Jurkat, Clone E6-1 (cell line): ENCODE measurements at places on chromosomes 5 and 9.
A peak's percentile ranks its signal among the peaks of the same experiment; 100 is the strongest.

DNA sequence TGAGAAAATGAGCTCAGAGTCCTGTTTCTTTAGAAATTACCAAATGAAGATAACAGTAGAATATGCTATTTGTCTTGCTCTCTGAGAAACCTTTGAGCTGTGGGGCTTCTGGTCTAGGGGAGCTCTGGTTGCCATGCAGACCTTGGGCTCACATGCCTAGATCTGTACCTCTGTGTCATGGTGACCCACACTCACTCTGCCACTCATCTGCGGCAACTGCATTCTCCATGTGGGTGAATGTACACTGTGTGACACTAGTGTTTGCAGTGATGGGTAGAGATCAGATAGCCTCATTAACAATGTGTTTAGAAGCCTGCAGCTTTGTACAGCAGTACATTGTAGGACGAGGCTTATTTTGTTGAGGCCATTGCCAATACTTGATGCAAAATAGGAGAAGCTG is 521.2 kb downstream of the CHSY3 start:
- no peak for DNase-seq

GRCh38 chr5:143601917-143602333 is 198.4 kb upstream of the NR3C1 start:
- peak; percentile 97 for DNase-seq

DNA sequence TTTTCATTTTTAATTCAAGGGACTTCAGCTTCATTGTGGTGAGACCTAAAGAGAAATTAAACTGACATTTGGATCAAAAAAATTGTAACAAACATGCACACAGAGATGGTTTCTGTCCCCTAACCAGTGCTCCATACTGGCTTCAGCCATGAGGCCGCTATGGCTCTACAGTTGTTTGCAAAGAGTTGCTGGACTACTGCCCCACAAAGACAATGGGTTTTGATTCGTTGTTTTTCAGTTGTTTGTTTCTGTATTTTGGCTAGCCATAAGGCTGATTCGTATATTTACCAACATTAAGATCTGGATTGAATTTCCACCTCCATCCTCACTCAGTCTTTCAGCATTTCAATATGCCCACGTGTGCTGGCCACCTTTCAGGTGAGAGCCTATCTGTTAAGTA is 163.7 kb upstream of the KIF2A start:
- no peak for DNase-seq

DNA sequence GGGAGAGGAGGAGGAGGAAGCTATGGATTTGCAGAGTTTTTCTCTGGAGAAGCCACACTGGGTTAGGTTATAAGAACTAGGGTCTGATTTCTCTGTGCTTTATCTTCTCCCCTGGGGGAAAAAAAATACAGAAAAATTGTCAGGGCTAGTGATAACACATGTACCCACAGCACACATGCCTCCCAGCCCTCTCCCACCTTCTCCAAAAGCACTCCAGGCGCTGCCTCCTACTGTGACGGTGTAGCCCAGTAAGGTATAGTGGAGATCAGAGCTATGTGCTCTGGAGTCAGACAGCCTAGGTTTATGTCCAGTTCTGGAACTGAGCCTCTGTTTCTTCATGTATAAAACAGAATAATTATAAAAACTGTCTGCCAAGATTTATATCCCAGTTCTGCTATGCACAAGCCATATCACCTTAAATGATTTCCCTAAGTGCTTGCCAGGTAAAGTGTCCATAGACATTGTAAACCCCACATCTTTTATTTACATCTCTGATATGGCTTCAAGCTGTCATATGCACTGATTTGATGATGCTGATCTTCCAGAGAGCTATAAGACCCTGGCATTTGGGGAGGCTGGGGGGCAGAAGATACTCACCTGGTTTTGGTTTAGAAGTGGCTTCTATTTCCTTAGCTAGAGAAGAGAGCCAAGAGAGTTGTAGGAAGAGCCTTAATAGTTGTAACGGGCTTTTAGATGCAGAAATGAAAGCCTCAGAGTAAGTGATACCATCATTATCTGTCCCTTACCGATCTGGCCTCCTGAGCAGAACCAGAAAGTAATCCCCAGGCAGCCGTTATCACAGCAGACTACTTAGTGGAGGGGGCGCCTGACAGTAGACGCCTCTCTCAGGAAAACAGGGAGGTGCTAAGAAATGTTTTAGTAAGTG is 7.6 kb downstream of the SLC1A3 start:
- DNase-seq: no peak

DNA sequence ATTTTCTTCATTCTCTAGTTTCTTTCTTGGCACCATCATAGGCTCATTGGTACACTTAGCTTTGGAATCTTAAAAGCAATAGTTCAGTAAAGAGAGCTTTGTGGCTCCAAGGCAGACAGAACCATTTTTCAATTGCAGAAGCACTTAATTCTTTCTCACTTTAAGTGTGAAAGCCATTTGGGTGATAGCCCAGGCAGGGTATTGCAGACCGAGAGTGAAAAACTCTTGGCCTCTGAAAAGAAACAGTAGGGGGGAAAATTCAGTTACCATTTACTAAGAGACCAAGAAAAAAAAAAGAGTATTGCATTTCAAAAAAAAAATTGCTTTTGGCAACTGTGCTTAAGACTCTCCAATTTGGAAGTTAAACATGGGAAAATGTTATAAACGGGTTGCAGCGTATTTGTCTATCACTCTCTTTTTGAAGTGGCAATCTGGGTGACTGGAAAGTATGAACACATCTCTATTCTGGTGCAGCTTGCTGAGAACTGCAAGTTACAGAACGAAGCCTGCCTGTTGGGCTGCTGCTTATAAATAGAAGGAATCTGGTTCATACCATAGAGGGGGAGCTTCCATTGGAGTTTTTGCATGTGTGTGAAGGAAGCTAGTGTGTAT is 170.5 kb downstream of the TLE4 start:
- no peak for DNase-seq

DNA sequence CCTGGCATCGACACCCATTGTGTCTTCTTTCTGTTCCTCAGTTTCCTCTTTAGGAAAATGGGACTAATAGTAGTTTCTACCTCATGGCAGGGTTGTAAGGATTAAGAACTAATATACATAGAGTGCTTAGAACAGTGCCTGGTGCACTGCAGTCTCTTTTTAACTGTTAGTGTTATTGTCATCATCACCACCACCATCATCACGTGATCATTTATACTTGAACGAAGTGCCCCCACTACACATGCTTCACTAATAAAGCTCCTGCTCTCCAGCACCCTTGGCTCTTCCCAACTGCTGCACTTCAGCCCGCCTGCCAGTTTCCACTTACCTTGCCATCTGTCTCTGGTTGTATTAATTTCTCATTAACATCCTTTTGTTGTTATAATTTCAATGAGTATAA is 35.8 kb upstream of the MAST4 start:
- DNase-seq: no peak

DNA sequence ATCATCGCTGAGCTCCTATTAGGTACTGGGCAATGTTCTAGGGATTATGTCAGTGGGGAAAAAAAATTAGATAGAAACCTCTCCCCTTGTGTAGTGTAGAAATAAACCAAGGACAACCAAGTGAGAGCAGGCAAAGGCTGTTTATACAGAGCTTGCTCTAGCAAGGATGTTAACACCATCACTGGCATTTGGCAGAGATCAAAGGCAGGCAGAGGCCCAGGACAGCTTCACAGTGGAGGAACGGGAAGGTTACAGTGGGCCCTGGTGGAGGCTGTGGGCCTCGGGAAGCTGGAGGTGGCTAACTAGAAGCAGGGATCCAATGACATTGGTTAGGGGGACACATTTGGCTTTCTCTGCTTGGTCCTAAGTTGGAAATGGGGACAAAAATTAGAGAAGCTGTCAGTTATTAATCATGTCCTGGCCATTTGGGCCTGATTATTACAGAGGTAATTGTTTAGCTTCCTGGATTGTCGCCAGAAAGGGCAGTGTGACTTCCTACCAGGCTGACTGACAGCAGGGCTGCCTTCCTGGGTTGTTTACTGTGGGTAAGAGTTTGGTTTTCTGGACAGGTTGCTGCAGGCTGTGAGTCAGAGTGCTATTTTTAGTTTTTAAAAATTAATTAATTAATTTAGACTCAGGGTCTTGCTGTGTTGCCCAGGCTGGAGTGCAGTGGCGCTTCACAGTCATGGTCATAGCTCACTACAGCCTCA is 259.3 kb downstream of the ROR2 start:
- DNase-seq: no peak

DNA sequence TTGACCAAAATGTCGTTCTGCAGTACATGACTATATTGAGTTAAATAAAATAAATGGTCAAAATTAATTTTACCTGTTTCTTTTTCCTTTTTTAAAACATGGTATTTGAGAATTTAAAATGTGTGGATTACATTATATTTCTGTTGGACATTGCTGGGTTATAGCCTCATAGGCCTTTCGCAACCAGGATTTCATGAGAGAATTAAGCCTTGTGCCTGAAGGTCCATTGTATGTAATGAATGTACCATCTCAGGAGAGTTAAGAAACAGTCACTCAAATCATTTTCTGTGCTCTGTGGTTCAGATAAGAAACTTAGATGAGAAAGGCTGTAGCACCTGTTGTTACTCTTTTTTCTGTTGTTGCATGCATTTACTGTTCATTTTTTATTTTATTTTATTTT is 103.5 kb downstream of the ANGPTL2 start:
- no peak for DNase-seq

DNA sequence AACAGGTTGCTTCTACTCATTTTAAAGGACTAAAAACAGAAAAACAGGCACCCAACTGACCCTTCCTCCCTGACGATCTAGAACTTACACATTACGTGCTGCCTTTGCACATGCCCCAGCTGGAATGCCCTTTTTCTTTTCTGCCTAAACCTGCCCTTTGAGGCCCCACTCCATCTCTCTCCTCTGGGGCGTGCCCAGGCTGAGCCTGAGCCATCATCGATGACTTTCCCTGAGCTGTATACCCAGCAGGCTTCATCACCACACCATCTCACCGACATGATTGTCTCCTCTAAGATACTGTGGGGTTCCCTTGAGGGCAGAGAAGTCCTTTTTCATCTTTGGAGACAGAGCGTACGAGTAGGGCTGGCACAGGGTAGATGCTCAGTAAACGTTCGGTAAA is 24.1 kb upstream of the GABBR2 start:
- DNase-seq: no peak

DNA sequence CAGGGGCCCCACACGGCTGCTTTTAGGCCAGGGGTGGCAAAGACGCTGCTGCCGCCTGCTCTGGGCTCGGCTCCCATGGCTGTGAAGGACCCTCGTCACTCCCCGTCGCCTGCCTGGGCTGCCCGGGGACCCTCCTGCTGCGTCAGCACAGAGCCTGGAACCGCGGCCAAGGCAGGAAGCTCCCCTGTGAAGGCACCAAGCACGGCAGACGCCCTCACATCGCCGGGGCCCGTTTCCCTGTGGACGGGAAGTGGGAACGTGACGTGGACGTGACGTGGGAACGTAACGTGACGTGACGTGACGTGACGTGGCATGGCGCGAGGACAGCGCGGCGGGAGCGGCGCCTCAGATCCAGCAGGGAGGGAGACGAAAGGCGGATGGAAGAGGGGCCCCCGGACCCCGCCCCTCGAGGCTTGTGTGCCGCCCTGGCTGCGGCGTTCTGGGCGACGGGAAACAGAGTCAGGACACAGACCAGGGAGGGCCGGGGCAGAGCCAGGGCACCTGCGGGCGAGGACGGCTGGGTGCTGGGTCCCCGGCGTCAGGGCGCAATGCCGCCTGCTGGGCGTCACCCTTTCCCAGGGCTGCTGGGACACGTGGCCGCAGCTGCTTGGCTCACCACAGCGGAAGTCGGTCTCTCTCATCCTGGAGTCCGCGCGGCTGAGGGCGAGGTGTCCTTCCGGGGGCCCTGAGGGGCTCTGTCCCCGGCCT is 53.1 kb downstream of the MRPL36 start:
- no peak for DNase-seq

DNA sequence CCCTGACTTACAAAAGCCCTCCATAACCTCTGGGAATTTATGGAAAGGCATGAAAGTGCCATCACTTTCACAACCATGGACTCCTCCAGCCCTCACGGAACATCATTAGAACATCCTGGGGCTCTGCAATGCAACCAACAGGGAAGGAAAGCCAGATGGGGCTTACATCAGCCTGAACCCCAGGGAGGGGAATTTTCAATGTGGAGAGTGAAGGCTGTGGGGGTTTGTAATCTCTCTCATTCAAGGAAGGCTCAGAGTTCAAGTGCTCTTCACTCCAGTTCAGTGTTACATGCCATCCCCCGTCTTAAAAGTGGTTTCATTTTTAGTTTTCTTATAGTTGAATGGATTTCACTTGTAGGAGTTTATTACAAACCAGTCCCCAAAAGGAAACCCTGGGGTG is 5.7 kb downstream of the SPRY4 start:
- no peak for DNase-seq

GRCh38 chr5:78605611-78606010 is 43.0 kb downstream of the LHFPL2 start:
- DNase-seq: no peak

DNA sequence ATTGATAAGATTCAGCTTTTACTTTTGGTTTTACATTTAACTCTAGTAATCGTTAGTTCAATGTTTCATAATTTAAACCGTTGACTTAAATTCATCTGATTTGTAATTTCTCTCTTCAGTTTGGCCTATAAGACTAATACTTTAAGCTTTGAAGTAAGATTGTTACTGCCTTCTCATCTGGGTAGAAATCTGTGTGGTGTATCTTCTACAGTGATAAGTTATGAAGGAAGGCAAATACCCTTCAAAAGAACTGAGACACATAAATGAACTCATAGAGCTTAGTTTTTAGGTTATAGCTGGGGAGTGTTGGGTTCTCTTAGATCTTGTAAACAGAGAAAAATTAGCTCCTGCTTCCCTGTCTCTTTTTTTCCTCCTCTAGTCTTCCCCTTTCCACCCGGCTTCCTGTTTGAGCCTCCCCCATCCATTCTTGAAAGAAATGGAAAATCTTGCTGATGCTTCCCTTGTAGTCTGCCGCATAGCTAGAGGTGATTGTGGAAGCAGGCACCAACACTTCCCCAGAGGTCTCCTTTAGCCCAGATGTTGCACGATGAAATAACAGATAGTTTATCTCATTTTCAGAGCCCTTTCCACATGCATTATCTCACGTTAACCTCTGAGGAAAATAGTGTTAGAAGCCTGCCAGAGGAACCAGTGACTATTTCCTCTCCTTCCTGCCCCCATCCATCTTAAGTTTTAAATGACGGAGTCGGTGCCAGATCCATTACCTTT is 2.0 kb upstream of the F2RL2 start:
- peak; percentile 81 for DNase-seq

GRCh38 chr5:53126521-53126920 is 17.0 kb upstream of the MOCS2 start:
- no peak for DNase-seq

DNA sequence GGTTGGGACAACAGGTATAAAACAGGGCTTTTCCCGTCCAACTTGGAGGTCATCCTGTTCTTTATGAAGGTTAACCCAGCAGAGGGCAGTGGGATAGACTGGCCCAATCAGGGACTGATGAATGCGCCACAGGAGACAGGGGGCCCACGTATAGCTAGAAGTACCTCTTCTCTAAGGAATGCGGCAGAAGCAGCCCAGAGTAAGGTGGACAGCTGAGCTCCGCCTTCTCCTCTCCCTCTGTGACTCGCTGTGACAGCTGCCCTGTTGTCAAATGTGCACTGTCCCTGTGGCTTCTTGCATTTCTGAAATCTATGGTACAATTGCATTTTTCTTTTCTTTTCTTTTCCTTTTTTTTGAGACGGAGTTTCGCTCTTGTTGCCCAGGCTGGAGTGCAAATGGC is 306.6 kb downstream of the FBXL7 start:
- no peak for DNase-seq

GRCh38 chr5:178323541-178323865 is 90.9 kb upstream of the PHYKPL start:
- no peak for DNase-seq
